Hippocampal formation (tissue), 2 donors: ENCODE measurements at places on chromosomes 4 and X.

GRCh38 chr4:56042225-56042624, 93.5 kb downstream of the CEP135 start:
- no peak for DNase-seq

GRCh38 chrX:40912576-40912975, 172.7 kb upstream of the USP9X start:
- no peak for DNase-seq

DNA sequence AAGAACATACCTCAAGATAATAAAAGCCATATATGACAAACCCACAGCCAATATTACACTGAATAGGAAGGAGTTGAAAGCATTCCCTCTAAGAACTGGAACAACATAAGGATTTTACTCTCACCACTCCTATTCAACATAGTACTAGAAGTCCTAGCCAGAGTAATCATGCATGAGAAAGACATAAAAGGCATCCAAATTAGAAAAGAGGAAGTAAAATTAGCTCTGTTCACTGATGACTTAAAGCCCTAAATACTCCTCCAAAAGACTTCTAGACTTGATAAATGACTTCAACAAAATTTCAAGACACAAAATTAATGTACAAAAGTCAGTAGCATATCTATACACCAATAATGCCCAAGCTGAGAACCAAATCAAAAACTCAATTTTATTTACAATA, 235.7 kb downstream of the NKX6-1 start:
- no peak for DNase-seq

DNA sequence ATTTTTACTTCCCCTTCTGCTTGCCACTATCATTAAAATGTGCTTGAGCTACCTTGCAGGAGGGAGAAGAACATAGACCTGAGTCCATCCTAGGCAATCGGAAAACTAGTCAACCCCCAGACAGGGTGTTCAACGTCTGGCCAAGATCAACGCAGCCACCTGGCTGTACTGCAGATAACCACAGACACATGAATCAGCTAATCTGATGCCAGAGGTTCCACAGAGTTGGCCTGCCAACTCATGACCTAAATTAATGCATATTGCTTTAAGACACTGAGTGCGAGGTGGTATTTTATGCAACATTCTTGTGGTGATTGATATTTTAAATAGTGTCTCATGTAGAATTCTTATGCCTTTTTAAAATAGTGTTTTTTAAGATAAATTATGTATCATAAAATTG, 1283.8 kb upstream of the PABPC4L start:
- DNase-seq: no peak

DNA sequence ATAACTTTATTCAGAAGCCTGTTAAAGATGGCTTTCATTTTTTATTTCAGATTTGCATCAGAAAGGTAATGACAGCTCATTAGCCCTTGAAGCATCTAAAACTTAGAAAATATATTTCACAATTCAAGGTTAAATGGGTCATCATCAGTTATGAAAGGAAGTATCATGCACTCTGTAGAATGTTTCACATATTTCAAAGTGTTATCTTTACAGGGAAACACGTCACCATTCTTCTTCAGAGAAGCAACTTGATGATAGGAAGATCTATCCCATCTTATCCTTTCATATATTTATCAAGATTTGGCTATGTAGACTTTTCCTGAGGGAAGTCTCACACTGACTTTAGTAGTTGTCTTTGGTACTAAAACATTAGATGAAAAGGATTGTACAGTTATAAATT, 277.8 kb downstream of the TENM3 start:
- no peak for DNase-seq

GRCh38 chr4:186900984-186901383, 177.3 kb upstream of the FAT1 start:
- DNase-seq: no peak

- no peak for DNase-seq
Measured at GRCh38 chr4:167578906-167579305, 344.6 kb upstream of the SPOCK3 start.

- no peak for DNase-seq
Measured at GRCh38 chr4:87317527-87317926, 5.2 kb downstream of the HSD17B13 start.

- DNase-seq: no peak
Measured at GRCh38 chrX:139776599-139776998, 68.6 kb upstream of the MCF2 start.

DNA sequence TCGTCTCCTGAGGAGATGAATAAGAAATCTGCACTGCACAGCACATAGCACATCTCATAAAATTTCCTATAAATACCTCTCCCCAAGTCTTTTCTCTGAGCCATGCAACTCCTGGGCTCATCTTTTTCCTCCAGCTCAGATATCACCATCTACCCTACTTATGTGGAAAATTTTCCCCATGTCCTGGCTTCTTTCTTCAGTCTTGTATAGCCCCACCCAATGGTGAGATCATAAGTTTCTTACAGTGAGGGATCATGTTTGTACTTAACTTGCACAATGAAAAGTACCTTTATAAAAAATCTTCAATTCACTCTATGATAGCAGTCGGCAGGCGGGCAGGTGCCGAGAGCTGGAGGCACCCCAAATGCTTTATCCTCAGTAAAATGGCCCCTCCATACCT, 198.6 kb upstream of the S100G start:
- no peak for DNase-seq

- no peak for DNase-seq
Measured at GRCh38 chrX:123222920-123223319, 38.8 kb downstream of the GRIA3 start.

- DNase-seq: no peak
Measured at GRCh38 chr4:158914218-158914617, 145.4 kb downstream of the FNIP2 start.

- no peak for DNase-seq
Measured at GRCh38 chr4:81454499-81454898, 17.2 kb downstream of the RASGEF1B start.

GRCh38 chr4:44661940-44662622, 10.7 kb upstream of the YIPF7 start:
- no peak for DNase-seq

DNA sequence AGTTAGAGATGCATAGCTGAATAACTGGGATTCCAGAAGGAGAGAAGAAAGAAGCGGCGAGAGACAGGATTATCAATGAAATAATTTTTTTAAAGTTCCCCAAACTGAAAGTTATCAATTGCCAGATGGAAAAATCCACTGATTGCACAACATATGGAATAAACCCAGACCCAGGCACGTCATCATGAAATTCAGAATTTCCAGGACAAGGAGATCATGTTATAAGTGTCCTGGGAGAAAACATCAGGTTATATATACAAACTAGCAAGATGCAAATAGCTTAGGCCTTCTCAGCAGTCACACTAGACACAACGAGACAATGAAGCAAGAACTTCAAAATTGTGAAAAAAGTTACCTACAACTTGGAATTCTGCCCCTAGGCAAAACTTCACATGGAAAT, 200.0 kb downstream of the PALLD start:
- no peak for DNase-seq

DNA sequence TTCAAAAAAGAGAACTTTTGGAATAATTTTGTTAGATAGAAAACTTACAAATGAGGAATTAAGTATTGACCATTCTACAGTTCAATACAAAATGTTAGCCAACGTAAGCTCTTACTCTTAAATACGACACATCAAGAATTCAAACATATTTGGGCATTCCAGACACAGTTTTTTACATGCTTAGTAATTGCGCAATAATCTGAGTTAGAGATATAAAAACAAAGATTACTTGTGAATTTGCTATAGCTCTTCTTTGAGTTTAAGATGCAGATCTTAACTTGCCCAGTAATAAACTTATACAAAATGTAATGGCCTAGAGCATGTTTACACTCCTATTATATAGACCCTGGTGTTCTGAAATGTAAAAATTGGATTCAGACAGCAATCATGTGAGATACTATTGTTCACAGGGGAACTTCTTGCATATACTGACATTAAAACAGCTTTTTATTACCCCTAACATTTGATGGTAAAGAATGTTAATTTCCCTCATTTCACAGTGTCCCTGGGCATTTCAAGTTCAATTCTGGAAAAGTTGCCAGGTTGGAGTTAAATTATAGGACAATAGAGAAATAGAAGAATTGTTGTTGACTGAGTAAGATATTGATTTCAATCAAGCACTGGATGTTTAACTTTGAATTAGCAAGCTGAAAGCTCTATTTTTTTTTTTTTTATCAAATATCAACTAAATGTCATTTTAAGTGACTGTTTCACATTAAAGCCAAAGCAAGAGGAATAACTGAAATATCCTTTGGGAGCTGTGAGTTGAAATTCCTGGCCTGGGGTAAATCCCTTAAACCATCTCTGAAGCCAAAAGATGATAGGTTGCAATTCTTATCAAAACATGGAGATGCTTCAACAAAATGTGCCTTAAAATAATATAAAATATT, 910 bp downstream of the HPGDS start:
- DNase-seq: no peak

DNA sequence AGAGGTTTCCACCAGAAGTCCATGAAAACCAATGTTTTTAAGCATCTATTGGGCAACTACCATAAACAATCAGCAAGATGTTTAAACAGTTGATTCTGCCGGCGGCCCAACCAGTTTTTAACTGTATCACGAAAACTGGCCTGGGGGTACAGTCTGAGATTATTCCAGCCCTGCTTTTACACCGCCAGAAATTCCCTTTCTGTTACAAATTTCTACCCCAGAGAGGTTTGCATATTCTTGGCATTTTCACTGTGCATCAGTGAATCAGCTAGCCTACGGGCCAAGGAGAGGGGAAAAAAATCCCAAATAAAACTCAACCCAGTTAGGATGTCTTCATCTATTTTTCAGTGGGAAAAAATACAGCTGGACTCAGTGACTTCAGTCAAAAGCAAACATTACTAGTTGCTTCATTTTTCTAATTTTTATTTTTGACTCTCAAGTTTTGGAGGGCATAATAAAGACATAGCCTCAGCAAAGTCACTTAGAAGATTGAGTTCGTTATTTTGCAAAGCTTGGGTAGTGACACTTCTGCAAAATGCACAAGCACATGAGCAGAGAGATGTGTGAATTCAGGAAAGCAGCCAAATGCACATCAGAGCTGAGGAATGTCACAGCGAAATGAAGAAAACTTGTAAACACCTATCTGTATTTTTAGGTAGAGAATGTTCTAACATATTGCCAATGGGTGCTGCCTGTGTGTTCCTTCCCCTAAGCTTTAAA, 167.8 kb upstream of the GK2 start:
- DNase-seq: no peak

- DNase-seq: no peak
Measured at GRCh38 chrX:46624090-46624786, 50.7 kb downstream of the CHST7 start.

DNA sequence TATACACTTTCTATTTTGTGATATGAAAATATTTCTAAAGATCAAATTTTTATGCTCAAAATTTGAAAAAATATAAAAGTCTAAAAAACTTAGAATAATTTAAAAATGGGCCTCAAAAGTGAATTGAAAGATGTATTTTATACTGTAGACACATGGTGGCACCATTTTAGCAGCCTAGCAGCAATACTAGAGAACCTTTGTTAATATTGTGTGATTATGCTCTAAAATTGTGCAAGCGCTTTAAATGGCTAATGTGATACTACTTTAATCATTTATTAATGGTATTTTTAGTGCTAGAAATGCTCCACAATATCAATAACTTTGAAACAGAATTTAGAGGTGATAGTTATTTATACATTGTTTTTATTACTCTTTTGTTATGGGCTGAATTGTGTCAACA, 3.7 kb upstream of the GUF1 start:
- no peak for DNase-seq

DNA sequence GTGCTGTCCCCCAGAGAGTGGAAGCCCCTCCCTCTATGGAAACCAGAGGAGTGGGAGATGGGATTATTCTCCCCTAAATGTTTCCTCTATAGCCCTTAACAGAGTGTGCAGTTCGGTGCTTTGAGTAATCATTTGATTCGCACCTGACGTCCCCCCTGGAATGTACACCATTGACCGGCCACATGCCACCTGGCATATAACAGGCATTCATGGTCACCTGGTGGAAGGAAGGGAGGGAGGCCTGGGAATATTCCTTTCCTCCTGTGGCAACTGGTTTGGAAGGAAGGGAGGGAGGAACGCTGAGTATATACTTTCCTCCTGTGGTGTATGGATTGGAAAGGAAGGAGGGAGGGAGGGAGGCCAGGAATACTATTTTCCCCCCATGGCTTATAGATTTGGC, 77.2 kb downstream of the CRMP1 start:
- DNase-seq: no peak

- DNase-seq: no peak
Measured at GRCh38 chrX:79361192-79361870, 5.8 kb downstream of the ITM2A start.

DNA sequence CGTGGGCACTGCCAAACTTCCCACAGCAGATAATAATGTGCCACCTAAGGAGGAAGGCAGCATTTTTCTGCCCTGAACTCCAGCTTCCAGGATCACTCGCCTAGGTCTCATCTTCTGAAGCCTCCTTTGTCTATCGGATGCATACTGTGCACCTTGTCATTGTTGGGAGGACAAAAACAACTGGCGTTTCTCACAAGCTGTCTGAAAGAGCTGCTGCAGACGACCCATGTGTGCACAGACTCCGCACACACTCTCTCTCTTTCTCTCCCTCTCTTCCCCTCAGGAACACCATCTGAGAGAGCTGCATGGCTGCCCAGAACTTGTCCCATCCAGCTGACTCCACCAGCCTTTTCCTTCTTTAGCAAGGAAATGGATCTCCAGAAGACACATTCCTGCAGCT, 83.0 kb downstream of the MAML3 start:
- no peak for DNase-seq

DNA sequence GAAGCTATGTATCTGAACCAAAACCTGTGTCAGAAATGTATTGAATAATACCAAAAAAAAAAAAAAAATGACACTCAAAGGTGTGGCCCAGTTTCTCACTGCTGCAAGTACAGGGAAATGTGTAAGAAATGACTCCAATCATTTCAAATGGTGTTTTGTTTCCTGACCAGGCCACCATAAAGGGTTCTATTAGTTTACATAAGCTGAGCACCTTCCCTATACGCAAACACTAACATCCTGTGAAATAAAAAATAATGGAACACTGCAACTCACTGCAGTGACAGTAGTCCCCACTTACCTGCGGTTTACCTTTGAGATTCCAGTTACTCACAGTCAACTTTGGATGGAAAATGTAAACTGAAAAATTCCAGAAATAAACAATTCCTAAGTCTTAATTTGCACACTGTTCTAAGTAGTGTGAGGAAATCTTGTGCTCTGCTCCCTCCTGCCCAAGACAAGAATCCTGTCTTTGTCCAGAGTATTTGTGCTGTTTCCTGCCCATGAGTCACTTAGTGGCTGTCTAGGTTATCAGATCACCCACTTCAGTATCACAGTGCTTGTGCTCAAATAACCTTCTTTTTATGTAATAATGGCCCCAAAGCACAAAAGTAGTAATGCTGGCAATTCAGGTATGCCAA, 265.3 kb downstream of the RCHY1 start:
- no peak for DNase-seq

- no peak for DNase-seq
Measured at GRCh38 chr4:12126474-12126873, 697.8 kb upstream of the HS3ST1 start.

DNA sequence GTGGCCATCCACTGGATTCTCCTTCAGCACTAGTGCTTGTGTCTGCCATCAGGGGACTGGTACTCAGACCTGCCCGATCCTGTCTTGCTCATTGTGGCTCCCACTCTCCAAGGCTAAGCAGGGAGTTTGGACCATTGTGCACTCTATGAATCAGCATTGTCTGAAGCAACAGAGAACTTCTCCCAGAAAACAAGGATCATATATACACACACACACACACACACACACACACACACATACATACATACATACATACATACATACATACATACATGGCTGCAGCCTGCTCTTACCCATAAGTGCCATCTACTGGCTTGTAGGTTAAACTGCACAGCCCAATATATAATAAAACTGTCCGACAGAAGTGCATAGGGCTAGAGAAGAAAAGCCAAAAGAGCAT, 345.3 kb upstream of the LCORL start:
- no peak for DNase-seq

- no peak for DNase-seq
Measured at GRCh38 chr4:8738471-8738931, 133.1 kb downstream of the HMX1 start.
